ENCODE measurements at places on chromosomes 4 and X.

- DNase-seq = no peak
Observed at GRCh38 chrX:153633607-153634180, 13.3 kb upstream of the DUSP9 start.

DNA sequence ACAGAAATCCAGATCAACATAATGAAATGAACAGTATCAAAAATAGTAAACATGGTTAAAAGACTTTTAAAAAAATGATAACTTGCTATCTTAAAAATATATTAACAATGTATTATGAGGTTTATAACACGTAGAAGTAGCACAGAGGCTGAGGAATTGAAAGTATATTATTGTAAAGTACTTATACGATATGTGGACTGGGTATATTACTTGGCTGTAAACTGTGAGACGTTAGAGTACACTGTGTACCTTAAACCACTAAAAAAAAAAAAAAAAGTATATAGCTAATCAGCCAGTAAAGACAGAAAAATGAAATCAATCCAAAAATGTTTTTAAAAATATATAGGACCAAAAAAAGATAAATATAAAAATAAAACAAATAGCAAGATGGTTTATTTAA is 120.6 kb downstream of the TET2 start:
- no peak for DNase-seq

GRCh38 chrX:152074163-152074562 is 64.2 kb downstream of the MAGEA10 start:
- no peak for DNase-seq

DNA sequence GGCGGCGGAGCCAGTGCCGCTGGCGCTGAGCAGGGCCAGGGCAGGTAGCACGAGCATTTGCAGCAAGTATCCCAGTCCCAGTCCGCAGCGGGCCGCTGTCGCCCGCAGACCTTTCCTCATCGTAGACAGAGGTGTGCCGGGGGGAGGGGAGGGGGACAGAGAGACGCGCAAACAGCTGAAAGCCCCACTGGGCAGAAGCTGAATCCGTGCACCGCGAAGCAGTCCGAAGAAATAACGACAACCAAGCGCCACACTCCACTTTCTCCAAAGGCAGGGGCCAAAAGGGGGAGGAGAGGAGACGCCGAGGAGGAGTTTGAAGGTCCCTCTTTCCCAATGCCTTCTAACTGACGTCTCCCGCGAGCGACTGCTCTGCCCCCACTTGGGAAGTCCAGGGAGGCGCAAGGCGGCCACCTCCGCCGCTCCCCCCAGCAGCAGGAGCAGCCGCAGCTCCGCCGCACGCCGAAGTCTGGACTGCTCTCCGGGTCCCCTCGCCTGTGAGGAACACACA is at the start of gene UNC5C:
Gene UNC5C (minus strand): TSS at position 236 of the 508 bp plus-strand sequence.
- no peak for DNase-seq

GRCh38 chrX:121558886-121559285 is 511.5 kb downstream of the GLUD2 start:
- no peak for DNase-seq

DNA sequence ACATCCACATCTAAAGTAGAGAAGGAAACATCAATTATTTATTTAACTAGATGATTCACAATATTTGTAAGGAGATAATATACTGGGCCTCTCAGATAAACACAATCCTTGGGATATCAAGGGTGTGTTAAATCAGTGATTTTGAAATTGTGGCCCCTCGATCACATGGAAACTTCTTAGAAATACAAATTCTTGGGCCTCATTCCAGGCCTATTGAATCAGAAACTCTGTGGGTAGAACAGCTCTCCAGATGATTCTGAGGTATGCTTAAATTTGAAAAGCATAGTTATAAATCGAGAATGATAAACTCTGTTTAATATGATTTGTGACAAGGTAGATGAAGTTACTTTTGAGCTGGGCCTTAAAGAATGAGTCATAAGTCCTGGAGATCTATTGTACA is 64.3 kb upstream of the GPR174 start:
- no peak for DNase-seq

DNA sequence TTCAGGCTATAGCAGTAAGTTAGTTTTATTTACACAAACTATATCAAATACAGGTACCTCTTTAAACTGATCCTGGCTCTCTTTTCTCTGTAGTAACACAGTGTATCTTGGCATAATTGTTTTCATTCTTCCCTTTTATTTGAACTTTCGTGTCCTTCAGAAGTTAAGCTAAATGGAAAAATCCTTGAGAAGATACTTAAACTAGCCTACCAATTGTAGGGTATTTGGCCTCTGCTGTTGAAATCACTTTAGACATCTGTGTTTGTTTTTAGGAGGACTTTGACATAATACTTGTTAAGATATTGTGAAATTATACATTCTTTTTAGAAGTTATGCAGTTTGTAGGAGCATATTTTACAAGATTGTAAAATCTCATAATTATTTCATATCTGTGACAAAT is 90.3 kb upstream of the GK2 start:
- no peak for DNase-seq

DNA sequence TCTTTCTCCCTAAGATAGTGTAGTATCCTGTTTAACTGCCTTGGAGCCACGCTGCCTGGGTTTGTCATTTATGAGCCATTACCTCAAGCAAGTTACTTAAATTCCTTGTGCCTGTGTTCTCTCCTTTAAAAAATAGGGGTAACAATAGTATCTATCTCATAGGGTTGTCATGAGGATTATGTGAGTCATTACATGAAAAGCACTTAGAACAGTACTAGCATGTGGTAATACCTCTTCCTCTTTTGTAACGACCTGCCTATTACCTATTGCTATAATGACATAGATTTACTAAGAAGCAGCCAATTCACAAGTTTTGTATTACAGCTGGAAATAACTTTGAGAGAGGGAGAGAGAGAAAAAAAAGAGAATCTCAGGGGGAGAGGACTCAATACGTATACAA is 834.7 kb downstream of the RAPGEF2 start:
- DNase-seq = peak; percentile 2

DNA sequence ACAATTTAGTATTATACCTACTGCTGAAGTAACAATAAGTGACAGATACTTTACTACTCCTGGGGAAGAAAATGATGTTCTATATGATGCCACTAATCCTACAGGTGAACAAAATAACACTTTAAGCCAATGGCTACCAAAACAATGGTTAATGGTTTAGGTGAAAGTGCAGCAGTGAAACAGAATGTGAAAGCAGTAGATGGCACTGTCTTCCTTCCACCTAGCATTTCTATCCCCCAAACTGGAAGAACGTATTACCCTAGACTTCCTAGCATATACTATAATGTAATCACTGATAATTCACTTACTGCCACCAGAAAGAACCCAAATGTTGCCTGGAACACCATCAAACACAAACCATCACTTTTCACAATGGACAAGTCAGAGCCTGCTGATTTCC is 18.9 kb upstream of the CABS1 start:
- no peak for DNase-seq

- no peak for DNase-seq
Observed at GRCh38 chr4:33746979-33747378, 2497.3 kb downstream of the ARAP2 start.

GRCh38 chr4:165970703-165971420 is 97.8 kb downstream of the TLL1 start:
- no peak for DNase-seq

DNA sequence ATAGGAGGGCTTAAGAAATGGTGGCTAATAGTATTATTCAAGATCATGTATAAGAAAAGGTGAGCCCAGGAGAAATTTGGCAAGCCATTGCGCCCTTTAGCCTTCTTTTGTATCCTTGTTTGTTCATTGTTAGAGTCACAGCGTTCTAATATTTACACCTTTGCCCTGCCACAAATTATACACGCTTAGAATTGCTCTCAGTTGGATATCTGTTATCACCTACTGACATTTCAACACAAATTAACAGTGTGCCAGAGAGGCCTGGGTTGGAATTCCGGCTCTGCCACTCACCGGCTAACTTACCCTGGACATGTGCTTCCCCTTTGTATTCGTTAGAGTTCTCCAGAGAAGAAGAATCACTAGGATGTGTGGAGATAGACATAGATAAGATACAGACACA is 148.7 kb upstream of the KIT start:
- no peak for DNase-seq

DNA sequence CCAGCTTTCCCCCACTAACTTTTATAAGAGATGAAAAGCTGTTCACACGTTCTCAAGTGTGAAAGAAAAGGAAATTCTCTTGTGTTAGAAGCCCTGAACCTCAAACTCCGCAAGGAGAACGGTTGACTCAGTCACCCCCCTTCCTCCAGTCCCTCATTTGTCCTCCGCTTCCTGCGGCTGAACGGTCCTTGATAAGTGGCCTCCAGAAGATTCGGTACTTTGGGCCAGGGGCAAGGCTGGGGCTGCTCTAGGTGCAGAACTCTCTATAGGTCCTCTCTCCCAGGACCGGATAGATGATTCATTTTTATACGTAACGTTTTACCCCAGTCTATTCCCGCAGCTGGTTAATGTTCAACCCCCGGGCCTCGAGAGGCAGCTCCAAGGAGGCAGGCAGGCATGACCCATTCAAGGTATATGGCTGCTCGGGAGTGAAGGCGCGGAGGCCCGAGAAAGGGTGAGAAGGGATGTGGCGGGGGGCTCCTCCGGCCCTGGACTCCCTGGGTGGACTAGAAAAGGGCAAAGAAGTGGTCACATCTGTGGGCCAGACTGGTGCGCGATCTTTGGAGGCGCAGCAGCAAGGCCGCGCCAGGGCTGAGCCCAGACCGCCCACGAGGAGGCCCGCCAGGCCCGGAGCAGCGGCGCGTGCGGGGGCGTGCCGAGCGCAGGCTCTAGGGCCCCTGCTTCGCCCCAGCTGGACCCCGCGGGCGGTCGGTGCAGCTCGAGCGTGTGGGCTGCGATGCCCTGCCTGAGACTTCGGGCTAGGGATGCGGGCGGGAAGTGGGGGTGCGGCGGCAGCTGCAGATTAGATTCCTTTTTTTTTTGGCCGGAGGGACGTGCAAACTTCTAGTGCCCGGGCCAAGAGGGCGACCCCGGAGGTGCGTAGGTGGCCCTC is 11.7 kb downstream of the PITX2 start:
- DNase-seq = no peak

- DNase-seq = no peak
Observed at GRCh38 chrX:112913807-112914206, 73.2 kb upstream of the AMOT start.

DNA sequence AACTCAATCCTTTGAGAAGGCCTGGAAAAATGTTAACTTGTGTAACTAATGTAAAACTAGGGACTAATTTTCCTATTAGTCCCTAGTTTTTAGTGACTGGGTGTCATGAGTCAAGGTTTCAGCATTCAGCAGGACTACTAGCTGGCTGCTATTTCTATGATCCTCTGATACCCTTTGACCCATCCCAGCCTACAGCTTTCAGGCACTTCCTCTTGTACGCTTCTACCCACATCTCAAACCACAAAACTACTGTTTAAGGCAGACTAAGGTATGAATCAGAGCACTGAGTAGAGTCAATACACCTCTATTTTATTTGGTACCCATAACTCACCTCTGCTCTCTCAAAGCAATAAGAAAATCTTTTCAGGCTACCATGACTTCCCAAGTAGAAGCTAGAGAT is 809.6 kb downstream of the PDHA2 start:
- DNase-seq = no peak

GRCh38 chrX:103783971-103784370 is 7.3 kb downstream of the PLP1 start:
- no peak for DNase-seq

- no peak for DNase-seq
Observed at GRCh38 chr4:2935762-2936743, 27.2 kb downstream of the NOP14 start.

GRCh38 chrX:148573119-148573518 is 72.7 kb downstream of the AFF2 start:
- no peak for DNase-seq

DNA sequence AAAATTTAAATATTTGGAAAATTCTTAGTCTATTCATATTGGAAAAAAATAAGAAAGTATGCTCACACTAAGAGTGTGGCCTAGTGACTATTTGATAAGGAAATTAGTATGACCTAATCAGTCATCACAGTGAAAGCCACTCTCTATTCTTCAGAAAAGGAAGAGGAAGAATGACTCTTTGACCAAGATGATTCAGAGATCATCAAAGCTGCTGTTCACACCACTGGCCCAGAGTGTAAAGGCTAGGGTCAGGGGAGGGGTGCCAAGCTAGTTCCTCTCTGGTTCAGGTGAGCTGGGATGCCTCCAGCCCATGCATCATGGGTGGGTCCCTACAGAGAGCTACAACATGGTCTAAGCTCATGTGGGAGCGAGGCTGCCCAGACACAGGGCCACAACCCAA is 396.9 kb upstream of the NDST3 start:
- DNase-seq = no peak

GRCh38 chr4:71355045-71355444 is 16.2 kb downstream of the SLC4A4 start:
- no peak for DNase-seq
